ENCODE measurements at places on chromosomes 5 and 9.

- DNase-seq, result peak; percentile 64
These were observed 23.7 kb downstream of the PTGS1 start for GRCh38 chr9:122394265-122395125.

GRCh38 chr9:14098486-14099180 is 215.3 kb downstream of the NFIB start:
- DNase-seq, result no peak

GRCh38 chr5:156186760-156187159 is 140.2 kb upstream of the SGCD start:
- no peak for DNase-seq

- DNase-seq, result no peak
These were observed 33.6 kb downstream of the ERMP1 start for GRCh38 chr9:5799314-5799713.

DNA sequence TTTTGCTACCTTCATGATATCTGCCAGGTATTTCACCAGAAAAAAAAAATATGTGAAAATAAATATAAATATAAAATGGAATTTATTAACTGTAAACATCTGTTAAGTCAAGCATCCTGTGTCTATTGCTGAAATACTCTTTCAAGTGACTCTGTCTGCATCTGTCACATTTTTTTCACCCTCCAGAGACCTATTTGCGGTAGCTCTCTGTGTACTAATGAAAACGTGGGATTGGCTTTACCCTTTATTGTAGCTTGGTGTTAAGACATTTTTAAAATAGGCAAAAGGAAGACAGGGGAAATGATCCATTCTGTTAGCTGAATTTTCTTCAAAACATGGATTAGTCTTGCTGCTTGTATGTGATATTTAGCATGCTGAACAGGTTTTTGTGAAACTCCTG is 536.0 kb upstream of the WWC1 start:
- DNase-seq, result no peak

DNA sequence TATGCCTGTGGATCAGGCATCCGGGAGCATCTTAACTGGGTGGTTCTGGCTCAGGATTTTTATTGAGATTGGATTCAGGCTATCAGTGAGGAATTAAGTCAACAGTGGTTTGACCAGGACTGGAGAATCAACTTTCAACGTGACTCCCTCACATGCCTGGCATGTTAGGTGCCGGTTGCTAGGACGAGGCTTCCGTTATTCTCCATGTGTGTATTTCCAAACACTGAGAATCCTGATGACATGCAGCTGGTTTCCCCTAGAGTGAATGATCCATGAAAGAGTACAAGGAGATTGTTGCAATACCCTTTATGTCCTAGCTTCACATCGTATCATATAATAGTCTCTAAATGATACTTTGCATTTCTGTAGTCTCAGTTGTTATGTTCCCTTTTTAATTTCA is 529.2 kb downstream of the ANXA1 start:
- DNase-seq, result no peak

- DNase-seq, result no peak
These were observed 62.0 kb downstream of the SUSD1 start for GRCh38 chr9:112112941-112113681.

DNA sequence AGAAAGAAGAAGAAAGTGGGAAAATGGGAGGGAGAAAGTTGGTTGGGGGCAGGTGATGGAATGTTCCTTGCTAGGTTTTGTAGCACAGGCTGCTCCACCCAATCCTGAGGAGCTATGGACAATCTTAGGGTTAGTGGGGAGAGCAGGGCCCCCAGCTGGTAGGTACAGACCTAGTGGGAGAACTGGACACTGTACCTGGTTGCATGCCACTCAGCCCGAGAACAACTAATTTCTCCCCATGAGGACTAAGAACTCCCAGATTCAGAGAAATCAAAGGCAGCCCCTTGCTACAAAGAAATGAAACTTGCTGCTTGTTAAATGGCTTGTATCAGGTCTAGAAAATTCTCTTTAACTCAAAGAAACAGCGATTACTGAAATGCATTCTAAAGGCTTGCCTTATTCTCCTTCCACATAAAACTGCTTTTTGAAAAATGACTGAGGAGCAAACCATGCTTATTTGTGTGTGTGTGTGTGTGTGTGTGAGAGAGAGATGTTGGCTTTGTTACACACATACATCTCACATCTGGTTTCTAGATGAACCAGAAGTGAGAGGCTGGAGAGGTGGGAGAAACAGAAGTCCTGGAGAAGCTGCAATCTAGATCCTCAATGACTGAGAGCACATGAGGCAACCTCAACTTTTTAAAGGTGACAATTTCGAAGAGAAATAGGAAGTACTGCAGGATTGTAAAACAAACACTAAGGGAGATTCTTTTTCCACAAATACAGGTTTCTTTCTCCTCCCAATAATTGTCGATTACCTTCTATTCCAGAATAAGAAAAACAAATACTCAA is 28.9 kb downstream of the FYB1 start:
- peak; percentile 52 for DNase-seq

- DNase-seq, result no peak
These were observed 4.0 kb downstream of the ADGRD2 start for GRCh38 chr9:124454296-124454695.

DNA sequence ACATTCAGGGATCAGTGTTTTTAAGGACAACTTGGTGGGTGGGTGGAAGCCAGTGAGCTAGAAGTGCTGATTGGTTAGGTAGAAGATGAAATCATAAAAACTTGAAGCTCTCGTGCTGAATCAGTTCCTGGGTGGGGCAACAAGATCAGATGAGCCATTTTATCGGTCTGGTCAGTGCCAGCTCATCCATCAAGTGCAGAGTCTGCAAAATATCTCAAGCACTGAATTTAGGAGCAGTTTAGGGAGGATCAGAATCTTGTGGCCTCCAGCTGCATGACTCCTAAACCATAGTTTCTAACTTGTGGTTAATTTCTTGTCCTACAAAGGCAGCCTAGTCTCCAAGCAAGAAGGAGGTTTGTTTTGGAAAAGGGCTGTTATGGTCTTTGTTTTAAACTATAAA is 166.4 kb downstream of the FAM170A start:
- DNase-seq, result no peak

GRCh38 chr5:78542321-78542840 is 106.2 kb downstream of the LHFPL2 start:
- no peak for DNase-seq

- no peak for DNase-seq
These were observed 50.8 kb upstream of the FOXE1 start for GRCh38 chr9:97802276-97802675.

DNA sequence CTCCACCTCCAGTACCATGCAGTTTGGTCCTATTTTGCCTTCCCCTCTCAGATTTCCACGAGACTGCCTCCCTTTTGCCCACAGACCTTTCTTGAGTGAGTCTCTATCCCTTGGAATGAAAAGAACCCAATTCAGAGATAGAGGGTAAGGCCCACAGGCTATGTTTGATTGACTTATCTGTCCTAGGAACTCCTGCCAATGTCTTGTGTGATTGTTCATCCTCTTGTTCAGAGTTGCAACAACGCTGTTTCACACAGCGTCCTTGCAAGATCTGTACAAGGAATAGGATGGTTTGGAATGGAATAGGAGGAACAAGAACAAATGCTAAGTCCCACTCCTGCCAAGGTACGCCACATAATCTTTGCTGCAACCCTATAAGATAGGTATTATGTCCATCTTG is 142.2 kb upstream of the ABCA1 start:
- DNase-seq, result no peak

- DNase-seq, result no peak
These were observed 54.9 kb downstream of the WDR41 start for GRCh38 chr5:77437194-77437593.

- DNase-seq, result peak; percentile 58
These were observed at the start of gene SELENOP for GRCh38 chr5:42811591-42812446. SELENOP (minus strand) TSS chr5:42811892; CDS start chr5:42808353, 3,539 bp downstream.

DNA sequence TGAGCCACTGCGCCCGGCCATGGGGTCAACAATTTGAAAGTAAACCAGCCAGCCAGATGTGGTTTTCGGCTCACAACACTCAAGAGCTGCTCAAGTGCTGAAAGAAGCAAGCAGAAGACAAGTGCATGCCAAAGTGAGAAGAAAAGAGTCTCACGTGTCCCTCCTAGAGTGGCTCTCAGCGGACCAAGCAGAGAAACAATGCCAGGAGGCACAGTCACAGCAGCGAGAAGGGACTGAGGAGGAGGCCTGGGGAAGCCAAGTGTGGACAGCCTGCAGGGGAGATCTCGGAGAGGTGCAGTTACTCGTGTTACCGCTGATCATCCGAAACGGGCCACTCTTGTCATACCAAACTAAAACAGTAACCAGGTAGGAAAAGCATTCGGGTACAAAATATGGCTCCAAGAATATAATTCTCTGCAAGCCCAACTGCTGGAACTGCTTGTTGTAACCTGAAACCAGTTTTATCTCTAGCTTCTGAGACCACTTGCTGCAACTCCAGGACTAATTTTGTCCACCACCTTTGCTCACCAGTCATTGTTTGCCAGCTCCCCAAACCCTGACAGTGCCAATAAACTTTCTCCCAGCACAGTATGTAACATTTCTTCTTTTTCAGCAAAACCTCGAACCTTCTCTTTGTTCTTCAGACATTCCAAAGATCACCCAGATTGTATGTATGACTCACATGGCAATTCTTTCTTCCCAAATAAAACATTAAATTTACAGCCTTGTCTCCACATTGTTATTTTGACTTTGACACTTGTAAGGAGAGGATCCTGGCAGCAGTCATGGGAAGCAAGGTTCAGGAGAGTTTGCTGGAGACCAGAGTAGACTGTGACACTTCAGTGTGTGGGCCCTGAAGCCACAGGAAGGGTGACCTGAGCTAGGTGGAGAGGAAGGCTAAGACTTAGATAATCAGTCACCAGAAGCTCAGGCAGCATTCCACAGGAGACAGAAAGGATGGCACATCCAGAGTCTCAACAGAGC is 6.3 kb downstream of the SLC35D2 start:
- no peak for DNase-seq

DNA sequence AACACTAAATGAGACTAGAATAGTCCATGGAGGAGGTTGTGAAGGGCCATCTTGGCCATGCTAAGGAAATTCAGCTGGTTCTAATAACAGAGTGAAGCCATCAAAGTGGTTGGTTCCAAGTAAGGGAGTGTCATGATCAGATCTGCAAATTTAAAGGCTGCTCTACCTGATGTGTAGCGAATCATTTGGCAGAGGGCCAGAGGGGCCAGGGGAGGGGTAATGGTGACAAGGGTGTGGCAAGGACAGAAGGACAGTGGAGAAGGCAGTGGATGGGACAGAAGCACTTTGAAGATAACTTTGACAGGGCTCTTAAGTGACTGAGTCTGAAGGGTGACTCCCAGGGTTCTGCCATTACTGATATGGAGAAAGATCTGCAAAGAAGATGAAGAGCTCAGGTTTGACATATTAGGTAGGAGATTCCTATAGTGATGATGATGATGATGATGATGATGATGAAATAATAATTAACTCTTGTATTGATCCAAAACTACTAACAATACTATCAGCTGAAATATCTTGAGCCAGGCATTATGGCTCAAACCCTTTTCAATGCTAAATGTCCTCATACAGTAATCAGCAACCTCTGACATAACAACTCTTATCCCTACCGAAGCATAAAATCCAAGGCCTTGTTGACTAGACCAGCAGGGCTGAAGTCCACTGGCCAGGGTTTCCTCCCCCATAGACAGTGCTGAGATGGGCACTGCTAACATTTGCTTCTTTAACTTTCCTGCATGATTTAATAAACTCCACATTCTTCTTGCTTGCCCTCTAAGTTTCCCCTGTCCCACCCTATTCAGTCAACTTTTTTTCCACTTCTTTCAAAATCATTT is 20.0 kb downstream of the KIAA1191 start:
- no peak for DNase-seq

DNA sequence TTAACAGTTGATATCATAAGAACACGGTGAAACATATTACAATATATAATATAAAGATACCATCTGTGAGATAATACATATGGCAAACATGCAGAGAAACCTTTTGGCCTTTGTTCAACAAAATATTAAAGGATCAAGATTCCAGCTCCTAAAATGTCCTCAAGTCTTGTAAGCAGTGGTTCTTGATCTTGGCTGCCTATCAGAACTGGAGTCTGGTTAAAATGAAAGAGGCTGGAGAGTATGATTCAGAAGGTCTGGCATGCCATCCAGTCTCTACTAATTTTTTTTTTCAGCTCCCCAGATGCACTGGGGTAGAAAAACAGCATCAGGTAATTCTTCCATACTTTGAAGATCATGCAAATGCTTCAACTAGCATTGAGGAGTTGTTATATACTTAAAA is 83.2 kb downstream of the TNC start:
- no peak for DNase-seq

DNA sequence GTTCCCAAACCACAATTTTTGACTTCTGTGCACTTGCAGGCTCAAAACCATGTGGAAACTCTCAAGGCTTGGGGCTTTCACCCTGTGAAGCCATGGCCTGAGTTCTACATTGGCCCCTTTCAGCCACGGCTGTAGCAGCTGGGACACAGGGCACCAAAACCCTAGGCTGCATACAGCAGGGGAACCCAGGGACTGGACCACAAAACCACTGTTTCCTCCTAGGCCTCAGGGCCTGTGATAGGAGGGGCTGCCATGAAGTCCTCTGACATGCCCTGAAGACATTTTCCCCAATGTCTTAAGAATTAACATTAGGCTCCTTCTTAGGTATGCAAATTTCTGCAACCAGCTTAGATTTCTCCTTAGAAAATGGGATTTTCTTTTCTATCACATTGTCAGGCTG is 312.1 kb upstream of the TUSC1 start:
- DNase-seq, result no peak

- DNase-seq, result no peak
These were observed 138.1 kb downstream of the YIPF5 start for GRCh38 chr5:144032375-144032774.

GRCh38 chr5:174404848-174405247 is 319.5 kb upstream of the MSX2 start:
- no peak for DNase-seq

GRCh38 chr5:75433814-75434506 is 77.5 kb downstream of the CERT1 start:
- no peak for DNase-seq

- DNase-seq, result no peak
These were observed 108.6 kb downstream of the OXCT1 start for GRCh38 chr5:41761663-41762062.

- DNase-seq, result peak; percentile 12
These were observed 136.6 kb downstream of the GABBR2 start for GRCh38 chr9:98572054-98572627.
